ENCODE measurements at places on chromosomes 6 and 20.

DNA sequence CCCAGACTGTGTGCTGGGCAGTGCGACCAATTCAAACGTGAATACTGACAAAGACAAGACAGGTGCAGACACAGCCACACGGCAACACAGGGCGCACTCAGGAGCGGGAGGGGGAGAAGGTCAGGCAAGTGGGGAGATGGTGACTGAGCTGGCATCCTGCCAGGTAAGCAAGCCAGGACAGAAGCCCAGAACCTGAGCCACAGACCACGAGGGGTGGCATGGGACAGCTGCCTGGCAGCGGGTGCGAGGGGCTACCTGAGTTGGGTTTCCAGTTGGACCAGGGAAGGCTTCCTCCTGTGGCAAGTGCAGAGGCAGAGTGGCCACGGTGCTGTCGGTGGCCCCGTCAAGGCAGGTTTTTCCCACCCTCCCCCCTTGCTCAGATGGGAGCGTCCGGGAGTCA is 215.2 kb upstream of the ARID1B start:
- no peak for DNase-seq

DNA sequence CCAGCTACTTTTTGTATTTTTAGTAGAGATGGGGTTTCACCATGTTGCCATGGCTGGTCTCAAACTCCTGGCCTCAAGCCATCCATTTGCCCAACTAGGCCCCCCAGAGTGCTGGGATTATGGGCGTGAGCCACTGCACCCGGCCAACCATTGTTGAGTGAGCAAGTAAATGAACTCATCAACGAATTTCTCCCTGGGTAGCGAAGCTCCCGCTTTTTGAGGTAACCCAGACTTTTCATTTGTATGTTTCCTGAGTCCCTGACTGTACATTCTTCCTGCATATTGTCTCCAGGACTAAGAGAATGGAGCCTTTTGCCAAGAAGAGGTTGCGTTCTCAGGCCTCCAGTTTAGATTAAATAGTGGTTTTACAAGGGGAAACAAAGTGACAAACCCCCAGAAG is 36.4 kb downstream of the RIPOR3 start:
- DNase-seq = no peak

DNA sequence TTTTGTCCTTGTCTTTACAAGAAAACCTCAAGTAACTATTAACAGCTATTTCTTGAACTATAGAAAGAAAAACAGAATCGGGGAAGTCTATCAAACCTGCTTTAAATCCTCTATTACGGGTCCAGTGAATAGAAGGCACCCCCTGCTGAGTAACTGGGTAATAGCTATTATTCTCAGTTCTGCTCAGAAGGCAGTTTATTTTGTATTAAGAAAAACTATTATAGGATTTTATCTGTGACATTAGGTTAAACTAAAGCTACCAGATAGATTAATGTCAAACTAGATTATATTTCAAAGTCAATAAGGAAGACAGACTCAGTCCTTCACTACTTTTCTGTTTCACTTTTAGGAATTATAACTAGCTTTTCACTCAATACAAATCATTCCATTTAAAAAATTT is 93.7 kb downstream of the DST start:
- DNase-seq = no peak

DNA sequence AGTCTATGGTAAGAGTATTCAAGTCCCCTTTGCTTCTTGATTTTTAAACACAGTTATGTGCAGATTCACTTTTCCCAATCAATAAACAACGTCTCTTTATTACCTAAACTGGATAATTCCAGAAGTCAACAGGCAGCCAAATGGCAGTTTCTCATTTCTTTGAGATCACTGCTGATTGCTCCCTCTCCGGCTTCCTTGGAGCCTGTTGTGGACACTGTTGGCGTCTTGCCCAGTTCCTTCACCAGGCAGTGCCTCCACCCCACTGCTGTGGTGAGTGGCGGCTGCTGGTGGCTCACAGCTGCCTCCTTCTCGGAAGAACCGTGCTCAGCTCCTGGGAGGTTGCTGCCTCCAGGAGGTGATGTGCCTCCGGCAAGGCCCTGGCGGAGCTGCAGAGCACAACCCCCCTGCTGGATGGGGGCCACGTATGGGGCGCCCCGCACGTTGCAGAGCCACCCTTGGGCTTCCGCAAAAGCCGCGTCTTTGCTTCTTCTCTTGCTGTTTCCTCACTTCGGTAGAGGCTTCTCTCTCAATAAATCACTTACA is 105.1 kb upstream of the CNKSR3 start:
- DNase-seq = peak; percentile 6

DNA sequence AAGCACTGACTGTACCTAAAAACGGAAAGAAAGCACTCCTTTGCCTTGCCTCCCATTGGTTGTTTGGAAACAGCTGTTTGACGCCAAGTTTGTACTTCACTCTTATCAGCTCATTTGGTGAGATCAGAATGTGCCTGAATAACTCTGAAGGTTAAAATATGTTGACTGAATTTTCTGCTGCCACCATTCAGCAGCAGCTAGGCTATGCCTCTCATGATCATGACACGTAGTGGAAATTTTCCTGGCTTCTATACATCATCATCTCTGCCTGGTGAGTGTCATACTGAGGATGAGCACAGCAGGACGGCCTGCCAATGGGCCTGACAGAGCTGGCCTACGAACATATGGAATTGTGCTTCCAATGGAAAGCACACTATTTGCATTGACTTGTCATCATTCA is 704.9 kb upstream of the CITED2 start:
- DNase-seq = no peak

DNA sequence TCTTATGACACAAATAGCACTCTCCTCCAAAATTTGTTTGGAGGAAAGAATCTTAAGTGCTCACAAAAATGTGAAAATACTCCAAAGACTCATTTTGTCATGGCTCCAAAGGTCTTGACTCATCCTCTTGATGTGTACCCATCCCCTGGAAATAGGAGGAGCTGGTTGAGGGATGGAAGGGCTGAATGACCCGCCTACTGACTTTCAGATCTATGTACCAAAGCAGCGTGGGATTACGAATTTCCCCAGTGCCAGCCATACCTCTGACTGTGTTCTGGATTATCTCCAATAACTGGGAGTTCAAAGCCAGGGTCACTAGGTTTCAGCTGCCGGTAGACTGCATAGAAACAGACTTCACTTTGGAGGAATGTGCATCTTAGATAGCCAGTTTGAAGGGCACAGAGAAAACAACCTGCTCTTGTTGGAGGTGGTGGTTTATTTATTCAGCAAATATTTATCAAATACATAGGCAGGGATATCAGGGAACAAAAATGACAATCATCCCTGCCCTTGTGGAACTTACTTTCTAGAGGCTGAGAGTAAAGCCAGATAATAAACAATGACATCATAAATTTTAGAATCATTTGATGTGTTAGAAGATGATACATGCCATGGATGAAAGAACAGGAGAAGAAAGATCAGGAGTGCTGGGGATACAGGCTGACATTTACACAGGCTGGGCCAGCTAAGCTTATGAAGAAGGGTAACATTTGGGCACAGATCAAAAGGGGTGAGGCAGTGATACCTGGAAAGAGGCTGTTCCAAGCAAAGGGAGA is 246.6 kb downstream of the TBXT start:
- DNase-seq = no peak

Data from cortex of kidney (tissue), 1 donor.